Stimulated activated naive CD8-positive, alpha-beta T cell treated with anti-CD3 and anti-CD28 coated beads, Interleukin-15, Interleukin-2, amounts not matched to agents 100 U/mL and 50 U/mL, for 24 hours (primary cell): ENCODE measurements at places on chromosomes 5 and 9.

DNA sequence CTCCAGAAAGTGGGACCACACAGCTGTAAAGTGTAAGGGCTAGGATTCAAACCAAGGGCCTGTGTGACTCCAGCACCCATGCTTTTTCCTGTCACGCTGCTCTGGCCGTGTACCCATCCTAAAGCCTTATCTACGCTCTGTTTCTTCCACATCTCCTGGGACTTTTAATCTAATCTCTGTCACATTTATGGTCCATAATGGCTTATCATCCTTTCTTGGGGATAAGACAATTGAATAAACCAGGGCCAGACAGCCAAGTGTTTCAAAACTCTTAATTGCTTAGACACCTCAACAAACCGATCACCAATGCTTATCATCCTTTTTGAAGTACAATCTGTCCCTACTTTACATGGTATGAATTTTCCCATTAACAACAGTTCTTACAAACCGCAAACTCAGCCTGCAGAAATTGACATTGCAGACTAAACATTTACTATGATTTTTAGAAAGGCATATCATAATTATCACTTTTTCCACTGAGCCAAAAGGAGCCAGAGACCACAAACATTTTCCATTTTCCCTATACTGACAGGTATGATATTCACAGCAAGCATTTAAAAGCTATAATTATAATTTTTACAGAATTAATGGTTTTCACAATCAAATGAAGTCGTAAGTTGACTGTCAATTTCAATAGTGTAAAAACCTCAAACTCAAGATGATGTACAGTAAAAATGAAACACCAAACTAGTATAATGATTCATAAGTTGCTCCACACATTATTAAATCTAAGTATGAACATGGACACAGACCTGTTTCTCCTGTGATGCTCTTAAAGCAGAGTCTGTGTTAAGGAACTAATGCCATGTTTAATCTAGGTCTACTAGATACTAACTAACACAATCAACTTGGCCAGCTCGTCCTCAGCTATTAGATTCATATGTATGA, 99.5 kb downstream of the FBXW11 start:
- no peak for DNase-seq

- DNase-seq = peak; percentile 76
Measured at GRCh38 chr9:93133681-93134014, 403 bp downstream of the NINJ1 start.

DNA sequence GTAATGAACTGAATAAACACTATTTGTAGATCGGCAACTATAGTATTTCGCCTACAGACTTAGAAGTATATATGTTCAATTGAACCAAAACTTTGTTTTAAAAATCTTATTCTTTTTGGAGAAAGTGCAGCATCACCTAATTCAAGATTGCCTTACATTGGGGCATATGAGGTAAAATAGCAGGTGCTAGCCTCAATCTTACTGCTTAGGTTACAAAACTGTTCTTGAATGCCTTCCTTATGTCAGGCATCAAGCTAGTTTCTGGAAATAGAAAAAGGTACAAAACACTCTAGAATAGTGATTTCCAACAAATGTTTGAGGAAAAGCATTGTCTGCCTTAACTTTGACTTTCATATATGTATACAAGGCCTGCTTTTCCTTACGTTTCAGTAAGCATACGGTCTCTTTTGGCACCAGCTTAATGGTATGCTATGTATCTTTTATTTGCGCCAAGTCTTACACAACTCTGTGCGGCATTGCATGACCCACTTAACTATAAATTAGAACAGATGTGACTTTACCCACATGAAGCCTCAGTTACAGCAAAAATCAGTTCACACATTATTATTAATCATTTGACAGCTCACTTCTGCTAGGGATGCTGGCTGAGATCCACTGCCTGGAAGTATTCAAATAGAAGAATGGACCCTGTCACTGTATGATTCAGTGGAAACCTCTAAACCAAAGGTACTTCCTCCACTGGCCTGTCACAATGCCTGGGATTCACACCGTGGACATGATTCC, 174.1 kb downstream of the PRELID2 start:
- no peak for DNase-seq

- no peak for DNase-seq
Measured at GRCh38 chr5:12016159-12016746, 112.0 kb upstream of the CTNND2 start.

DNA sequence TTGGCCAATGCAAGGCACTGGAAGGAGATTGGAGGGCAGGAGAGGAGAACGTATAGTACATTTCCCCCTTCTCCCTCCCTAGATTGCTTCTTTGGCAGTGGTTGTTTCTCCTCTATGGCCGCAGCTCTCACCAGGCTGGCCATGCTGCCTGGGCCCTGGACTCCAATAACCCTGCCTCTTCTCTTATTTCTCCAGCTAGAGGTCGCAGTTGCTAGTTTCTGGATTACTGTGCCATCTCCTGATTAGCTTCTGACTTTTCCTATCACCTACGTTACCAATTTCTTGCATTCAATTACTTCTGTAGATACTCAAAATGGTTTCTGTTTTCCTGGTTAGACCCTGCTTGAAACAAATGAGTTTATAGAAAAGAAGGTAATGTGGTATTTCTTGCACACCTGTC, 2.4 kb upstream of the MACIR start:
- no peak for DNase-seq

DNA sequence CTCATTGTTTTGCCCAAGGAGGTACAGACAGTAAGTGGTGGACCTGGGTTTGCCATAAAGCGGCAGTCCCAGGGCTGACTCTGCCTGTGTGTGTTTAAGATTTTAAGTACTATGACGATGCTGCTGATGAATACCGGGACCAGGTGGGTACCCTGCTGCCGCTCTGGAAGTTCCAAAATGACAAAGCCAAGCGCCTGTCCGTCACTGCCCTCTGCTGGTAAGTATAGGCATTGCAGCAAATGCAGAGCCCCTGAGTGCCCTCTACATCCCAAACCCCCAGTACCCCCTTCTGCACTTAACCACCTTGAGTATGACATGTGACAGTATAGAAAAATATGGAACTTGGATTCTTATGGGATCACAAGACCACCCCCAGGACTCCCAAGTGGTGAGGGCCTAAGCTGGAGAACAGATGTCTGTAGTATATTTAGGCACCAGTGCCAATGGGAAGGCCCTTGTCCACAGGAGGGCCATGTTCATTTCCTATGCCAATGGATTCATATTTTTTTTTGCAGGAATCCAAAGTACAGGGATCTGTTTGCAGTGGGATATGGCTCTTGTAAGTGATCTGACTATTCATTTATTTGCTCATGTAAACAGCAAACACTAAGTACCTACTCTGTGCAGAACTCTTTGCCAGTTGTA, 22.0 kb downstream of the ENHO start:
- peak; percentile 81 for DNase-seq

- no peak for DNase-seq
Measured at GRCh38 chr9:8492024-8492423, 692.4 kb upstream of the DMAC1 start.

- DNase-seq = no peak
Measured at GRCh38 chr9:35357826-35358225, 132.1 kb upstream of the RUSC2 start.

- no peak for DNase-seq
Measured at GRCh38 chr9:106913276-106913675, 50.3 kb downstream of the ZNF462 start.

DNA sequence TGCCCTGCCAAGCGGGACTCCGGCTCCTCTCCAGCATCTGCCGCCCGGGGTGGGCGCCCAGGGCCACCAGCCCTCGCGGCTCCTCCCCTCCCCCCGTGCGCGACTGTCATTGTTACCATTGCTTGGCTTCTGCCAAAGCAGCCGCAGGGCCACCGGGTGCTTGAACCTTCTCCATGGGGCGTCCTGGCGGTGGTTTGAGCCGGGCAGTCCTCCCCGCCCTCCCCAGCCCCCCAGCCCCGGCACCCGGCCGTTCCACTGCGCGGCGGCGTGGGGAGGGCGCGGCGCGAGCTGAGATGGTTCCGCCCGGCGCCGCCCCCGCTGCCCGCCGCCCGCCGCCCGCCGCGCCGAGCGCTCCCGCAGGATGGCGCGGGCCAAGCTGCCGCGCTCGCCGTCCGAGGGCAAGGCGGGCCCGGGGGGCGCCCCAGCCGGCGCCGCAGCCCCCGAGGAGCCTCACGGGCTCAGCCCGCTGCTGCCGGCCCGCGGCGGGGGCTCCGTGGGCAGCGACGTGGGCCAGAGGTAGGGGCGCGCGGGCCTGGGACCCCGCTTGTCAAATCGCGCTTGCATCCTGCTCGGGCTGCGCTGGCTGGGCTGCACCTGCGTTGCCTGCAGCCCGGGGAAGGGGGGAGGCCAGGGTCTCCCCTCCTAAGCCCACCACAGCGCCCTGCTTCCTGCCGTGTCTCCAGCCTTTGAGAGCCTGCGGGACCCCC, 34.4 kb downstream of the KCNT1 start:
- DNase-seq = no peak

- no peak for DNase-seq
Measured at GRCh38 chr5:179411161-179411841, 66.0 kb upstream of the ADAMTS2 start.

- no peak for DNase-seq
Measured at GRCh38 chr9:116269250-116269649, 115.7 kb downstream of the PAPPA start.

DNA sequence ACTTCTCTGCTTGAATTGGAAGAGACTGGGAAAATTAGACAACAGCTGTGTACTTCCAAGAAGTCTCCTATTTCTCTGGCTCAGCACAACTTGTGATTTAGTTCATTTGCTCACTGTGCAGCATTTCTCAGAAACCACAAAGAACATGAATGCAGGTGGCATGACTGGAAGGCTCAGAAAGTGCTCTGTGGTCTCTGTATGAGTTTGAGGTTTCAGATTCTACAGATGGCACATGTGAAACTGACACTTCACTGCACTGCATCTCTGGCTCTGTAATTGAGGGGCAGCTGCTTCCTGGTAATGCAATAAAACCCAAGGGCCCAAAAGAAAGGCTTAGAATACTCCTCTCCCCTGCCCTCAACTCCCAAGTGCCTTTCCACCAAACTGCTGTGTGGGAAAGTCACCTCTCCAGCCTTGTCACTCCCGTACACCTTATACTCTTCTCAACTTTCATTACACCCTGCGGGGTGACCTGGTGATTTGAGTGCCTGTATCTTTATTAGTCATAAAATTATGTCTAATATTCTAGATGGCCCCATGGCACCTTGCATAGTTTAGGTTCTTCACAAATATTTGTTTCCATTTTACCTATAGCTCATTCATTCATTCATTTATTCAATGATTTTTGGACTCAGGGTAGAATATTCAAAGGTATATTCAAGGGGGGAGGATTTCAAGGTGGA, 82.5 kb downstream of the ESM1 start:
- peak; percentile 44 for DNase-seq

GRCh38 chr5:167643631-167644280, 647.7 kb upstream of the WWC1 start:
- no peak for DNase-seq

- peak; percentile 22 for DNase-seq
Measured at GRCh38 chr9:134325096-134325812, 1.0 kb upstream of the RXRA start.

DNA sequence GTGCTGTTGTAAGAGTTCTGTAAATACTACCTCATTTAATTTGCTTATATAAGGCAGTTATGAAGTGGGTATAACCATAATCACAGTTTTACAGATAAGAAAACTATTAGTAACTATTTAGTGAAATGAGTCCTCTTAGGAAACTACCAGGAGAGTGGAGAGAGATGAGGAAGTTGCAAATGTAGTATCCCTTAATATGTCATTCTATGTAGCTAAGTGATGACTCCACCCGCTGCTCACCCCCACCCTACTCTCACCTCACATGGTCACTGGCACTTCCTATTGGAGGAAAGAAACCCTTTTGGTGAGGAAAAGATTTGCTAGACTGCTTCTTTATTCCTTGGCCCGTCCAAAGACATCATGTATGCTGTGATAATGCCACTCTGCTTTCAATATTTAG, 241.8 kb upstream of the SLC24A2 start:
- DNase-seq = no peak
